Caco-2 (cell line): ENCODE measurements at places on chromosomes 4 and X. TPM values are rescaled to one million over a fixed set of nuclear protein-coding genes. Genes with fewer than 3 reads are reported as not detected.

GRCh38 chrX:77527233-77528001, 80.2 kb downstream of the FGF16 start:
- no peaks in the 10 kb centered on the region for H3K36me3 ChIP-seq
- H3K27ac ChIP-seq = no peak overlapping the region
- H3K4me3 ChIP-seq = no peak overlapping the region
- no peaks in the 10 kb centered on the region for H3K4me1 ChIP-seq

Gene SMIM10
- 6.0 and 7.9 TPM in 2 replicates for total RNA-seq

Gene GNPDA2
- total RNA-seq = 4.8 and 5.8 TPM in 2 replicates

GRCh38 chrX:71158603-71159002, 14.0 kb downstream of the NLGN3 start:
- no peaks in the 10 kb centered on the region for H3K27me3 ChIP-seq
- DNase-seq = no peak
- no peak overlapping the region for H3K4me3 ChIP-seq

Gene IL2RG
- total RNA-seq = 5.1 and 9.6 TPM in 2 replicates

DNA sequence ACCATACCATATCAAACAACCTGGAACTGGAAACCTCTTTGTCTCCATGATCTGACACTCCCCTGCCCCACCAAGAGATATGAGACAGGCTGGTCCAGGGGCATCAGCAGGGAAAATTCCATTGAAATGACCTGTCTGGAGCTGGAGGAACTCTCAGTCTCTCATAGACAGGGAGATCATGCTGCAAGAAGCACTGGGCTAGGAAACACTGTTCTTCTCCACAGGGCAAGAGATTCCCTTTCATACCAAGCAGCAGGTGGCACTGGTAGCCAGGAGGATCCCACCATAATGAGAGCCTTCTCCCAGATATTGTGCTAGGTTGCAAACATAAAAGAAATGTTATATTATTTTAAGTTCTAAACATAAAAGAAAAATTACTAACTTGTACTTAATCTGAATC, 14.5 kb upstream of the NALF2 start:
- no peak for DNase-seq
- H3K36me3 ChIP-seq = no peaks in the 10 kb centered on the region
- no peak overlapping the region for H3K27ac ChIP-seq
- no peak overlapping the region for H3K4me3 ChIP-seq
- H3K27me3 ChIP-seq = no peaks in the 10 kb centered on the region; the same call in 1 of the 2 replicates
